ENCODE measurements at places on chromosomes 4 and X. TPM values are rescaled to one million over a fixed set of nuclear protein-coding genes. Genes with fewer than 3 reads are reported as not detected.

The SLC25A5 gene
- 118 TPM for total RNA-seq

DNA sequence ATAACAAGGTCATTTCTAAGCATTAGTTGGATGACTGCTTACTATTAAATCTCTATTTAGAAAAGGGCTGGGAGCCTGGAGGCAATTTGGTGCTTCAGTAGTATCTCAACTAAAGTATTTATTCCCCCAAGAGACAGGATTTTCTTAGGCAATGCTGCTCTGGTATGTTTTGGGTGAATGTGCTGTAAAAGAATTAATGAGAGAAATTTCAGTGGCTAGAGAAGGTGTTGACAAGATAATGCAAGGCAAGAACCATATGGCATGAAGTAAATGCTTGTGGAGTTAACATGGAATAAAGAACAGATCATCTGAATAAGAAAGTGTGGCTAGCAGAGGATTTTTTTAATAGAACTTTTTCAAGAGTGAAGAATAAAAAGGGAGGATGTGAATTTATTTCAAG is 3.9 kb downstream of the CYP2U1 start:
- DNase-seq = no peak

The ARMCX1 gene
- total RNA-seq = 135 TPM

The HTR2C gene
- not detected for total RNA-seq

DNA sequence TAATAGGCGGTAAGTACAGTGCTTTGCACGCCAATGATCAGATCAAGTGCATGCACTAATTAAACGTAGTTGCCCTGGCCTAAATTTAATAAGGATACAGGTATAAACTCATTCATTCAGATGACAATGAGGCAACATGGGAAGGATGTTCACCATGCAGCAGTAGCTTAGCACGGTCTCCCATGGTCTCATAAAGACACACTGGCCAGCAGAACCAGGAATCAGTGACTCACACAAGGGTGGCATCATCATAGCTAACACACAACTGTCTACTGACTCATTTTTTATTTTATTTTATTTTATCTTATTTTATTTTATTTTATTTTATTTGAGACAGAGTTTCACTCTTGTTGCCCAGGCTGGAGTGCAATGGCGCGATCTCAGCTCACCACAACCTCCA is 42.7 kb downstream of the TMEM156 start:
- no peak for DNase-seq

DNA sequence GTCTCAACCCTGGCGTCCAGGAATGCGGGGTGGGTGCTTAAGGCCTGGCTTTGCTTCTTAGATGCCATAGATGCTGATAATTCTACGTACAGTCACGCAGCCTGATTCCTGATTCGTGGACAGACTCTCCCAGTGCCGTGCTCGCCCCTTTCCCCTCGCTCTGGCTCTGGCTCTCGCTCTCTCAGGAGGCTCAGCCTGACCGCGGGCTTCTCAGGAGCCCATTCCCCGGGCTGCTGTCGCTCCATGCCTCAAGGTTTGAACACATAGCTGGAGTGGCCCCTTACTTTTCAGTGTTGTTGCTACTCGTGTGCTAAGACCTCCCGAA is 59.2 kb upstream of the ZC4H2 start:
- DNase-seq = no peak

The HMX1 gene
- total RNA-seq = not detected

DNA sequence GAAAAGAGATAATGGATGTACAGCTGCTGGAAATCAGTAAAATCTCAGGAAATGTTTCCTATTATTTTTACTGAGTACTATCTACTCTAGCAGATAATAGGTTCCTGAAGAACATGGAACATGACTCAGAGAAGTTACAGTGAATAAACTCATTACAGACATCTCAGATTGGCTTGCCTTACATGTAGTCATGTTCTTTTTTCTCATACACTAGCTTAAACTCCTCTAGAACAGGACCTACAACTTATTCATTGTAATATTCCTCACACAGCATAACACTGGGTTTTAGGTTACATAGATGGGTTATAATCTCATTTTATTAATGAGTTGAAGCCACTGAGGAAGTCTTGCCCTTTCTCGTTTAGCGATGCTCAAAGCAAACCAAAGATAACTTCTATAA is 86.9 kb upstream of the BMP2K start:
- no peak for DNase-seq

DNA sequence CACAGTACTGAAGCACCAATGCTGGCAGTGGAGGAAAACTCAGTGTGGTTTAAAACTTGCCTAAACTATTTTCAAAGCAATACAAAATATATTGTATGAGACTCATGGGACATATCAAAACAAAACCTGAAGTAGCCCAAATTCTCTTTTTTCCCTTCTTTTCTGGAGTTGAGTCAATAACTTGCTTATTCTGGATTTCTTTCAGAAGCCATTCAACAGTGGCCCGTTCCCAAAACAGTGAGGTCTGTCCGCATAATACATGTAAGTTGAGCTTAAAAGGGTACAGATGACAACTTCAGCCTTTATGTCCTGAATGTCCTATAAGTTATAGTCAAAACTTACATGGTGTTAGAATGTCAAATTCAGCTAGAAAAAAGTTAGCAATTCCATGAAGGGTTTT is 100.8 kb downstream of the SHISA3 start:
- DNase-seq = no peak

DNA sequence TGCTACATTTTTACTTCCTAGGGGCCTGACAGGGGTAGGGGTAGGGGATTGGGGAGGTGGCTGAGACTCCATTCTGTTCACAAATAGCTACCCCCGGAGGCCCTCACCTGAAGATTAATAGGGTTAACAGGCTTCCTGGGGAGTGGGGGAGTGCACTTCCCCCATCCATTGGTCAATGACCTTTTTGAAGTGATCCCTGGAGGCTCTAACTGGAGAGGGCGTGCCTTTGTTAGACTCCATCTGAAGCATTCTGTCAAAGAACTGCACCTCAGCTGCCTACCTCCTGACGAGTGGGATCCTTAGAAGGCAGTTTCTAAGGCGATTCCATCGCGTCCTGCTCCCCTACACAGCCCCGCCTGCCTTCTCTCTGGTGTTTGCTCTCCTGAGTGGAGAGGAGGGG is 10.0 kb upstream of the MTM1 start:
- DNase-seq = no peak

DNA sequence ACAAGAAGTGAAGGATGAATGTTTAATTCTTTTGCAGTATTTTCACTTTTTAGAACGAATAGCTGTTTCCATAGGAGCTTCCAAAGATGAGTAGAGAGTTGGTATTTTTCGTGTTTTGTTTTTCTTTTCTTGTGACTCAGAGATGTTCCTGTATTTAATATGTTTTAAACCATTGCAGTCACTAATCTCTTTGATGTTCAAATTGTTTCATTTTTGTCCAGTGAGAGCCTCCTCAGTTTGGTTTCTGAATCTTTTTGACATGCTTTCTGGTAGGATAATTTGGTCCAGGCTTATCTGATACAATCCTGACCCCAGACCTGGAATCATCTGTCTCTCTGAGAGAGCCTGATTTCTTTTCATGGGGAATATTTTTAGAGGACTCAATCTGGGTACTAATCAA is 41.6 kb downstream of the BEX3 start:
- no peak for DNase-seq

- no peak for DNase-seq
Measured at GRCh38 chr4:733631-733980, 28.0 kb downstream of the PCGF3 start.

- no peak for DNase-seq
Measured at GRCh38 chr4:6760865-6761264, 21.7 kb upstream of the KIAA0232 start.

GRCh38 chr4:27178061-27178460 is 317.4 kb downstream of the STIM2 start:
- peak; percentile 4 for DNase-seq

DNA sequence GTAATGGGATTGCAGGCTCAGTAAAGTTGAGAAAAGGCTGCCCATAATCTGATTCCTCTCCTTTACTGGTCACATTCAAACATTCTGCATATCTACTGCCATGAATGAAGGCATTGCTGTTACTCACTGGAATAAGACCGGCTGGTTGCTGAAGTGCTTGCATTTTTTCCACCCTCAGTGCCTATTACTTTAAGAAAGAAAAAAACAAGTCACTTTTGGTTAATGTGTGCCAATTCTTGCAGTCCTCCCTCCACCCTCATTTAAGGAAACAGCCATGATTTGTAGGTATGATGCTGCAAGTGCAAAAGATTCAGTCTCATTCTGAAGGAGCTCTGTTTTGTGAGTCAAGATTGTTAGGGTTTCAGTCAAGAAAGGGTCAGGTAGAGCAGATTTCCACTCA is 94.9 kb downstream of the EMCN start:
- DNase-seq = no peak

GRCh38 chrX:144637731-144638130 is 609.6 kb upstream of the SPANXN1 start:
- no peak for DNase-seq

The SH3TC1 gene
- total RNA-seq = 0.68 TPM

DNA sequence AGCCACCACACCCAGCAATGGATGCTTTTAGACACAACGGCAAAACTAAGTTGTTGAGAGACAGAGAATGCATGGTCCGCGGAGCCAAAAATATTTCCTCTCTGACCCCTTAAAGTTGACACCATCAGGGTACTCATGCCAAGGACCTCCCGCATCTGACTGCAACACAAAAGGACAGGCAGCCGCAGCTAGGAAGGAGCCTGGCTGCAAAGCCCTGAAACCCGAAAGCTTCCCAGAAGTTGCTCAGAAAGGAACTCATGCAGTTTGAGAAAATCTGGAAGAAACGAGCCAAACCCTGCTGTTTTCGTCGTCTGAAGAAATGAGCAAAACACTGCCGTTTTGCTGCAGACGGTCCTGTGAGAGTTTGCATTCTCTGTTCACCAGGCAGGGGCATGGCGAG is 16.5 kb downstream of the DHRSX start:
- no peak for DNase-seq

DNA sequence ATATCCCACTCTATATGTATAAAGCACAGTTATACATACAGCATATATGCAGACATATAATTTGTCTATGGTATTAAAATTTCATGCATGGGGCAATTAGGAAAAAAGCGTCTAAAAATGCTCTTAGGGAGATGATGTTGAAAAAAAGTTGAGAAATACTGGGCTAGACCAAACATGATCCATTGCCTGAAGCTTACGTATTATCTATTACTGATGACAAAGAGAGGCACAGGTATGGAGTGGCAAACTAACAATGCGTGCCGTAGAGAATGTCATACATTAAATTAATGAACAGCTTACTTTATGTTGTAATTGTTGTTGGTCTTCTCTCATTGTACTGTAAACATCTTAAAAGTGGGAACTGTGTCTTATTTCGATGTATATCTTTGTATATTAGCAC is 13.9 kb downstream of the RHOH start:
- DNase-seq = no peak

GRCh38 chr4:140158365-140159030 is 4.5 kb upstream of the MAML3 start:
- DNase-seq = peak; percentile 28

- DNase-seq = no peak
Measured at GRCh38 chrX:101530944-101531343, 19.4 kb upstream of the ARMCX1 start.

DNA sequence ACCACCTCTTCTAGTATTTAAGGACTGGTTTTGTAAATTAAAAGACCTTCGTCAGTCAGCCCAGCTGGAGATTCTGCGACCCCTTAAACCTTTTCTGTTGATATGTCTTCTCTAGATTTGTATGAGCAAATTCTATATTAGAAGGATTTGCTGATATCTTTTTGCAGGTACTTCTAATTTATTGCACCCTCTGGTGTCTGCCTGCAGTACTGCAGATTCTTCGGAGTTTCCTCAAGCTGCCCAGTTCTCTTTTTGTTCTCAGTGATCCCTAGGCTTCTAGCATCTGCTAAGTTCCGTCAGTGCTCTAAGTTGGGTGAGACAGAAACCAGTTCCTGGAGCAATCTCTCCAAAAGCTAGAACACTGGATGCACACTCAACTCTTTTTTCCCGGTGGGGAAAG is 545.2 kb downstream of the C4orf33 start:
- peak; percentile 41 for DNase-seq

The CLNK gene
- not detected for total RNA-seq

GRCh38 chr4:152454398-152455011 is 81.4 kb downstream of the FBXW7 start:
- peak; percentile 22 for DNase-seq

DNA sequence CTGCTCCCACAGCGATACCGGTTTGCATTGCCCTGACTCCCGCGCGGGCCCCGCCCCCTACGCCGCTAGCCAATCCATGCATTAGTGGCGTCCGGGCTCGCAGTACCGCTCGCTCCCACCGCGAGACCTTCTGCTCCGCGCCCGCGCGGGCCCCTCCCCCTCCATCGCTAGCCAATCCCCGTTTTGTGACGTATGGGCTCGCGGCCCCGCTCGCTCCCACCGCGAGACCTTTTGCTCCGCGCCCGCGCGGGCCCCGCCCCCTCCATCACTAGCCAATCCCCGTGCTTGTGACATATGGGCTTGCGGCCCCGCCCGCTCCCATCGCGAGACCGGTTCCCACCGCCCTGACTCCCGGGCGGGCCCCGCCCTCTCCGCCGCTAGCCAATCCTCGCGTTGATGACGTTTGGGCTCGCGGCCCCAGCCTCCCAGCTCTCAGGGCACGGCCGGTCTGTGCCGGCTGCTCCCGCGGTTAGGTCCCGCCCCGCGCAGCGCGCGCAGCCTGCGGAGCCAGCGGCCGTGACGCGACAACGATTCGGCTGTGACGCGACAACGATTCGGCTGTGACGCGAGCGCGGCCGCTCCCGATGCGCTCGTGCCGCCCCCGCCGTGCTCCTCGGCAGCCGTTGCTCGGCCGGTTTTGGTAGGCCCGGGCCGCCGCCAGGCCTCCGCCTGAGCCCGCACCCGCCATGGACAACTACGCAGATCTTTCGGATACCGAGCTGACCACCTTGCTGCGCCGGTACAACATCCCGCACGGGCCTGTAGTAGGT is at the start of gene EMD:
TSS of gene EMD (plus strand) at position 497 of the 770 bp plus-strand sequence. CDS start at position 687, 190 bp downstream.
- DNase-seq = peak; percentile 96

The SHOX gene
- total RNA-seq = not detected

DNA sequence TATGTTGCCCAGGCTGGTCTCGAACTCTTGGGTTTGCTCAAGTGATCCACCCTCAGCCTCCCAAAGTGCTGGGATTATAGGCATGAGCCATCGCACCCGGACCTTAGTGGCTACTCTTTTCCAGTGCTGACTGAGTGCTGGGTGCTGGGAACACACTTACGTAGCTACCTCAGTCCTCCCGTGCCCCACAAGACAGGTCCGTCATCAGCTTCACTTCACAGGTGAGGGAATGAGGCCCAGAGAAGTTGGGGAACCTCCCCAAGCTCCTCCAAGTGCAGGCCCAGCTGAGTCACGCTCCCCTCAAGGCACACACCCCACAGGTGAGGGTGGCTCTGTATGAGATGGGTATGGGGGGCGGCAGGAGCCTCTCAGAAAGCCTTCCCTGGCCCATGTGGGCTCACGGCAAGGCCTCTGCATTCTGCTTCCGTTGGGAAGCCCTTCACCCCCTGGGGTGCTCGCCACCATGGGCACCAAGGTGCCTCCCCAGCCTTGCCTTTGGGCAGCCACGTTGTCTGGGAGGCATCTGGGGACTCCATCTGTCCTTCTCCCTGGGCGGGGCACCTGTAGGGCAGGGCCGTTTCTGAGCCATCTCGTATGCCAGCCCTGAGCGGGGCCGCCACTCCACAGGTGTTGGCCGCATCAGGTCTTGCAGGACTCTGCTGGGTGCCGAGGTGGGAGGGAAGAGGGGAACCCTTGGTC is 28.4 kb downstream of the NSG1 start:
- no peak for DNase-seq
